ENCODE measurements at places on chromosomes 5 and 9. TPM values are rescaled to one million over a fixed set of nuclear protein-coding genes. Genes with fewer than 3 reads are reported as not detected.

- peaks cover 7% of the 10 kb centered on the region for H3K36me3 ChIP-seq
- no peak for DNase-seq
- H3K4me3 ChIP-seq, result no peak overlapping the region
Observed at GRCh38 chr5:124262470-124262869, 484.0 kb downstream of the ZNF608 start.

DNA sequence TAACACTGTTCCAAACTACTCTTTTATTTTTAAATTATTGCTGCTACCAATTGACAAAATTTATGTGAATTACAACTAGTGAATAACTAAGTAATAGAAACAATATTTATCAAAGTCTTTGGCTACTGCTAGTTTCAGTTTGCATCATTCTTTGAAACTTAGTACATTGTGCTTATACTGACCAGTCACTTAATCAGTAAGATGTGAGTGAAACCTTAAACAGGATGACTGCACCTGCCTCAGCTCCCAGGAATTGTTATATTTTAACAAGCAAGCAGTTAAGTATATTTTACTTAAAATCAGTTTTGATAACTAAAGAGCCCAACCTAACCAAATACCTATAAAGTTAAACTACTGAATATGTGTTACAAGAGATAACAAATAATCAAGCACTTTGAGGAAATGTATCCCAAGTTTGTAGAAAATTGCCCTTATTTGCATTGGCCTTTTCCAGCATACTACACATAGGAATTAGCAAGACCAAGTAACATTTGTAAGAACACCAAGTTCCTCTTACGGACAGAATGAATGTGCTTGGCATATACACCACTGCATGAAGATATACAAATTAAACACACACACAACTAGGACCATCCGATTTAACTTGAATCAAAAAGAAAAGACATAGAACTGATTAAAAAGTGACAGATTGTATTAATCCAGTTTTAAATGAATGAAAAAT, 545.5 kb upstream of the DAB2 start:
- no peak for DNase-seq
- no peaks in the 10 kb centered on the region for H3K4me1 ChIP-seq
- H3K27me3 ChIP-seq, result no peaks in the 10 kb centered on the region

The STKLD1 gene
- 0.94 TPM for total RNA-seq

DNA sequence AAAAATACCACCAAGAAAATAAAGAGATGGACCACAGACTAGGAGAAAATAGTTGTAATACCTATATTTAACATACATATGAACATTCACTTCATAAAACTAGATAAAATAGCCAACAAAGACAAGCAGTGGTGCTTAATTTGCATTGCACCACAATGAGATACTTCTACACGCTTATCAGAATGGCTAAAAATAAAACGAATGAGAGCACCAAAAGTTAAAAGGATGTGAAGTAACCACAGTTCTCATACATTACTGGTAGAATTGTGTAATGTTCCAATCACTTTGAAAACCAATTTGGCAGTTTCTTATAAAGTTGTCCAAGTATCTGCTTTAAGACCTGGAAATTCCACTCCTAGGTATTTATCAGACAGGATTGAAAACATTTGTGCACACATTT, 198.9 kb upstream of the SGCD start:
- no peaks in the 10 kb centered on the region for H3K36me3 ChIP-seq
- H3K27ac ChIP-seq, result no peak overlapping the region
- no peaks in the 10 kb centered on the region for H3K27me3 ChIP-seq
- H3K4me1 ChIP-seq, result no peaks in the 10 kb centered on the region

GRCh38 chr5:157130925-157131324, 11.7 kb downstream of the MED7 start:
- peaks cover 9% of the 10 kb centered on the region for H3K4me1 ChIP-seq
- H3K27me3 ChIP-seq, result no peaks in the 10 kb centered on the region
- no peak overlapping the region for H3K27ac ChIP-seq
- peaks cover 10% of the 10 kb centered on the region for H3K36me3 ChIP-seq
- peak; percentile 19 for DNase-seq

GRCh38 chr5:31770132-31770720, 131.3 kb downstream of the PDZD2 start:
- no peak overlapping the region for H3K27ac ChIP-seq
- H3K4me3 ChIP-seq, result no peak overlapping the region
- H3K27me3 ChIP-seq, result peaks cover 61% of the 10 kb centered on the region
- no peaks in the 10 kb centered on the region for H3K4me1 ChIP-seq
- DNase-seq, result no peak

The PARP8 gene
- 44.1 TPM for total RNA-seq

GRCh38 chr5:142627383-142628217, 58.3 kb downstream of the FGF1 start:
- H3K27me3 ChIP-seq, result peaks cover 43% of the 10 kb centered on the region
- H3K4me3 ChIP-seq, result no peak overlapping the region
- no peaks in the 10 kb centered on the region for H3K4me1 ChIP-seq
- H3K36me3 ChIP-seq, result no peaks in the 10 kb centered on the region
- DNase-seq, result no peak

DNA sequence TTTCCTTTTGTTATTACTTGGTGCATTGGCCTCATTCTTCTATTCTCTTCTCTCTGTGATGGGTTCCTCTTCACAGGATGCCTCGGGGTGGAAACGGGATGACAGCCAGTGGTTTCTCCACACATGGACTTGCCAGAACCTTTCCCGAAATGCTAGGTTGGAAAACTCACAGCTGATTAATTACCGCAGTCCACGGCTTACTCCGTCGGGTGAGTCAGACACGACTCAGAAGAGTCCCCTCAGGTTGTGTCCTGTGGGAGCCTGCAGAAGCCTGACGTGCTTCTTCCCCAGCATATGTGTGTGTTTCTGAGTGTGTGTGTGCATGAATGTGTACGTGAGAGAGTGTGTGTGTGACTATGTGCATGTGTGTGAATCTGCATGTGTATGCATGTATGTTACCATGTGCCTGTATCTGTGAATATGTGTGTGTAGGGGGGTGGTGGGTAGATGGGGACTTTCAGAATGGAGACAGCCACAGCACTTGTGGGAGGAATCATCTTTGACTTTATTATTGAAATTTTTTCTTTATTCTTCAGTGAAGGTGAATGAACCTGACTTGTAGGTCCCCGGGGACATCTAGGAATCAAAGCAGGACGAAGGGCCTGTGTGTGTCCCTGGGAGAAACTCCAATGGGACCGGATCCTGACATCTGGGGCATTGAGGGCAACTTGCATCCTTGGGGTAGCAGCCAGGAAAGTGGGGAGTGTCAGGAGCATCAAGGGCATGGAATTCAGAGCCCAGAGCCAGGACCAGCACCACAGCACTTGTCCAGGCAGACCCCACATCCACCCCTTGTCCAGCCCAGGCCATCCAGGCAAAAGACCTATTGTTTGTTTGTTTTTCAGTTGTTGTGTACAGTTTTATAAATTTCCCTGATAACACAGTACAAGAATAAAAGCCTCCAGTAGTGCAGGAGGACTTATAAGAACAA, 21.9 kb upstream of the MED10 start:
- H3K27ac ChIP-seq, result no peak overlapping the region
- no peaks in the 10 kb centered on the region for H3K4me1 ChIP-seq
- H3K4me3 ChIP-seq, result no peak overlapping the region
- no peaks in the 10 kb centered on the region for H3K36me3 ChIP-seq
- peaks cover 78% of the 10 kb centered on the region for H3K27me3 ChIP-seq

The CYLC2 gene
- not detected for total RNA-seq

The SPAAR gene
- total RNA-seq, result not detected

The MELK gene
- 20.8 TPM for total RNA-seq

The ADRA1B gene
- total RNA-seq, result 10.9 TPM

DNA sequence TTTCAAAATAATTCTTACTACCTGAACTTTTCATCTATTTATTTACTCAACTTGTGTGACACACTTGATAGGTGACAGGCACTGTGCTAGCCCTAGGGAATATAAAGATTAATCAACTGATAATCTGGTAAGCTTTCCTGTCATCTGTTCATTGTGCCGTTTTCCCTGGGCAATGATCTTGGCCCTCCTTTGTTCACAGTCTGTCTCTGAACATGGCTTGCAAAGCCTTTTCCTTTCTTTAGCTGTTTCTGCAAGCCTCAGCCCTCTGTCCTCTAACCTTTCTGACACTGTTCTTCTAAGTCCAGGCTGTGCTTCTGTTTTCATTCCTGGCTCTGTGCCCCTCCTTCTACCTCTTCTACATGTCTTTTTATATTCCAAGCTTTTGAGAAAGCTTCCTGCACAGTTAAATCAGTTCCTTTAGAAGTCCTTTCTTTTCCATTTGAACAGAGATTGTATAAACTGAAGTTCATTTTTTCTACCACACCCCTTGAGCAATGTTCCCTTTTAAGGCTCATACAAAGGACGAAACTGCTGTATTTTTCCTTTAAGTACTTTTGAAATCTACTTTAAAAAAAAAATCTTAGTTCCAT, 803.0 kb upstream of the ZNF608 start:
- H3K27me3 ChIP-seq, result no peaks in the 10 kb centered on the region
- no peak for DNase-seq
- no peak overlapping the region for H3K27ac ChIP-seq

The CNTRL gene
- 11.2 TPM for total RNA-seq

DNA sequence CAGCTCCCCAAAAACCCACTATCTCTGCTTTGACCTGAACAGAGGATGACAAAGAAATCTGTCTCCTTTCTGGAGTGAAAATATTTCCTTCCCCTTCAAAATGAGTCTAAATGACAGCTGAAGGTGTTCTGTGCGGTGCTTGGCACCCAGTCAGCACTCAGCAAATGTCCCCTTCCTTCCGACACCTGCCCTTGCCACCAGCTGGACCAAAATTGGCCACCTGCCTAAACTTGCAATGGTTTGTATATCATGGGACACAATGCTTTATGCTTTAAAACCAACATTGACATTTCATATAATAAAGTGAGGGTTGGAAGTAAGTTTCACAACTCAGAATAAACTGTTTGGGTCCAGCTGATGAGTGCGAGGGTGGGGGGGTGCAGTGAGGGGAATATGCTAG, 7.5 kb upstream of the TTC1 start:
- H3K36me3 ChIP-seq, result no peaks in the 10 kb centered on the region
- no peaks in the 10 kb centered on the region for H3K4me1 ChIP-seq
- no peak for DNase-seq
- H3K27me3 ChIP-seq, result peaks cover 22% of the 10 kb centered on the region

GRCh38 chr5:5344606-5345005, 77.9 kb upstream of the ICE1 start:
- H3K27ac ChIP-seq, result no peak overlapping the region
- no peaks in the 10 kb centered on the region for H3K4me1 ChIP-seq
- H3K4me3 ChIP-seq, result no peak overlapping the region
- no peaks in the 10 kb centered on the region for H3K36me3 ChIP-seq
